ENCODE measurements at places on chromosomes 4 and X. TPM values are rescaled to one million over a fixed set of nuclear protein-coding genes. Genes with fewer than 3 reads are reported as not detected.

- no peak for DNase-seq
- H3K27me3 ChIP-seq, result no peaks in the 10 kb centered on the region
- peaks cover 9% of the 10 kb centered on the region for H3K4me1 ChIP-seq
- H3K27ac ChIP-seq, result no peak overlapping the region
- no peaks in the 10 kb centered on the region for H3K36me3 ChIP-seq
Observed at GRCh38 chr4:6714954-6715353, 1.0 kb upstream of the BLOC1S4 start.

DNA sequence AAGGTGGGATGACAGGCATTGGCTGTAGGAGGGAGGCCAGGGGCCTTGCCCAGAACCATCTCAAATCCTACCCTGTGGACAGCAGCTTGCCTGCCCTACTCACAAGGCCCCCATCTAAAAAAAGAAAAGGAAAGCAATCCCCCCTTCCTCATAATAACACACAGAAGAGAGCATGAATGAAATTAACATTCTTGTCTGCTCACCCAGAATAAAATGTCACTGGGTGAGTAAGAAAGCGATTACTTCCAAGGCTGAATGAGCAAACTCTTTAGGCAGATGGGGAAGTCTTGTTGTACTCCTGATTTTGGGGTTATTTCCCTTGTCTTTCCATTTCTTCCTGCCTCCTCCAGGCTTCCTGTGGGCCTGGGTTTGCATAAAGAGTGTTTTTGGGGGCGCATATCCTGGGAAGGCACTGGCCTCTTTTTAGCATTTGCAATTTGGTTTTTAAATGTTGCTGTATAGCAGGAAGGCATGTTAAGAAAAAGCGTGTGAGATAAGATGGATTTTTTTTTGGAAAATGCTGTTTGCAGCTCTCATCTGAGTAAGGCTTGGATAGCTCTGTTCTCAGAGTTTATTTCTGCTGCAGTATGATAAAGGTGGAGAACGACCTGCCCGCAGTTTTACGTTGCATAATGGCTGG, 248.3 kb upstream of the GATB start:
- no peaks in the 10 kb centered on the region for H3K36me3 ChIP-seq
- H3K27ac ChIP-seq, result peak overlapping the region; percentile 96
- H3K4me3 ChIP-seq, result no peak overlapping the region
- peaks cover 35% of the 10 kb centered on the region for H3K4me1 ChIP-seq

The TMEM150C gene
- 0.58 TPM for total RNA-seq

DNA sequence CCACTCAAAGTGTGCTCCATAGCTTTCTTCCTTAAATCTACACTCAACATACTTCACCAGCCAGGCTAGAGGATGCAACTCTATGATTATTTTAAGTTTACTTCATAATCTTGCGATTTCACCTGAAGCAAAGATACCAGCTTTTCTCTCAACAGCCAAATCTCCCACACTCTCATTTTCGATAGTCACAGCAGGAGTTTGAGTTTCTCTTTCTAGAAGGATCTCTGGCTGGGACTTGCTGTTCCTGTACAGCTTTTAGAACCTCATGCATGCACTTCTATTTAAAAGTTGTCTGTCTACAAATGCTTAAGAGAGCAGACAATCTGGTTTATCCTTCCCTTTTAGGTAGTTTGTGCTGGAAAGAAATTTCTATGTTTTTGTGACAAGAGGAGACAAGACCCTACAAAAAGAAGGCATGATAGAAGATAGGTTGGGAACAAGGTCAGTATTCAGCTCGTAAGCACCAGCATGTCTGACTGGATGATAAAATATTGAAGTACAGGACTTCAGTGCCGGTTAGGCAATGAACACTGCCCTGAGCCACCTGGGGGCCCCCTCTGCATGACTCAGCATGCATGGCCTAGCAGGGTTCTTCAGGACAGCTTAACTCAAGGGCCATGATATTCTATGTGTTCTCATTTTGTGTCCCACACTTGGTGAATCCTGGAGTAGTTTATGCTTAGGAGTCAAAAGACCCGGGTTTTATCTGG, 65.6 kb downstream of the ATXN3L start:
- no peak overlapping the region for H3K4me3 ChIP-seq
- H3K4me1 ChIP-seq, result no peaks in the 10 kb centered on the region
- H3K36me3 ChIP-seq, result no peaks in the 10 kb centered on the region
- no peak overlapping the region for H3K27ac ChIP-seq
- no peaks in the 10 kb centered on the region for H3K27me3 ChIP-seq

- DNase-seq, result no peak
- no peaks in the 10 kb centered on the region for H3K27me3 ChIP-seq
- H3K4me1 ChIP-seq, result peaks cover 16% of the 10 kb centered on the region
- H3K27ac ChIP-seq, result no peak overlapping the region
- no peak overlapping the region for H3K4me3 ChIP-seq
Observed at GRCh38 chr4:142701017-142701416, 145.1 kb downstream of the INPP4B start.

DNA sequence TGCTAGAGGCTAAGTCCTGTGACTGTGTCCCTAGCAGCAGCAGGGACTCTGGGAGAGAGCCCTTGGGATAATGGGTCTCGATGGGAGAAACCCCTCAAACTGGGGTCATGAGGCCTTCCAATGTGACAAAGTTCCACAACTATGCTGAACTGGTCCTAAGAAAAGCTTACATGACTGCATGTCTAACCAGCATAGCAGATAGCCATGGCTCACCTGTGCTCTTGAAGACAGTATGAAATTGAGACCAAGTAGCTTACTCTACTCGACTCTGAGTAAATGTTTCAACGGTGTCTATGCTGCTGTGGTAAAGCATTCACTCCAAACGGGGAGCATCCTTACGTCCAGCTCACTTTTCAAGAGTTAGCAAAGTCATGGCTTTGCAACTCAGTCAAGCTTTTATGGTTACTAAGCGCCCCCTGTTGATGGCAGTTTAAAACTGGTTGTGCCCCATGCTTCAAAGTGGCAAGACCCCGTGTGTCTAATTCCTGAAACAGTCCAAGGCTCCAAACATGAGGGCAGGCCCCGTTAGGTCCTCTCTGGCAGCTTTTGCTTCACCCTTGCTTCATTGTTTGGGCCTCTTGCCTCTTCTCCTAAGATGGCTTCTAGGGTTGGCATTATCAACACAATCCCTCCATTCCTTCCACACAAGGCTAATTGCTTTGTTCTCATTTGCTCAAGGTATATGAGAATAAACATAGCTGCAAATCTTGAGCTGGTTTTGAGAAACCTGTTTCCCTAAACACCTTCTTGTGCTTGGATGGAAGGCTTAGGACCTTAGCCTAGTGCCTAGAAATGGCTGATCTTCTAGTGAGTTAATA, 46.6 kb downstream of the CCNG2 start:
- peak; percentile 79 for DNase-seq
- H3K27ac ChIP-seq, result peak overlapping the region; percentile 98
- no peak overlapping the region for H3K4me3 ChIP-seq
- peaks cover 32% of the 10 kb centered on the region for H3K4me1 ChIP-seq
- no peaks in the 10 kb centered on the region for H3K27me3 ChIP-seq

The GPR50 gene
- total RNA-seq, result not detected

DNA sequence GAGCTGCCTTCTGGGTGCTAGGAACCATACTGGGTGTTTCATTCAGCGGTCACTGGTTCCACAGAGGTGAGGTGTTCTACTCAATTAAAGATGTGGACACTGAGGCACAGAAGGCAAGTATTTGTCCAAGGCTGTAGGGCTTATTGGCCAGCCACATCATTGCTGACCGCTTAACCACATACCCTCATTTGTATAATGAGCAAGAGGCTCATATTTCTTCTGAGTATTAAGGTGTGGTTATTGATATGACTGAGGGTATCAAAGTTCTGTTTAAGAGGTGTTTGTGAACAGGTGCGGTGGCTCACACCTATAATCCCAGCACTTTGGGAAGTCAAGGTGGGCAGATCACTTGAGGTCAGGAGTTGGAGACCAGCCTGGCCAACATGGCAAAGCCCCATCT, 14.3 kb downstream of the RNF4 start:
- no peaks in the 10 kb centered on the region for H3K36me3 ChIP-seq
- DNase-seq, result no peak
- no peak overlapping the region for H3K4me3 ChIP-seq
- H3K4me1 ChIP-seq, result no peaks in the 10 kb centered on the region

GRCh38 chrX:15448010-15448639, 45.0 kb downstream of the PIR start:
- no peaks in the 10 kb centered on the region for H3K27me3 ChIP-seq
- H3K4me1 ChIP-seq, result no peaks in the 10 kb centered on the region
- H3K36me3 ChIP-seq, result peaks cover 5% of the 10 kb centered on the region
- no peak overlapping the region for H3K27ac ChIP-seq
- H3K4me3 ChIP-seq, result no peak overlapping the region

GRCh38 chrX:84144281-84144680, 43.7 kb downstream of the RPS6KA6 start:
- H3K27ac ChIP-seq, result no peak overlapping the region
- H3K4me3 ChIP-seq, result no peak overlapping the region
- H3K27me3 ChIP-seq, result no peaks in the 10 kb centered on the region
- DNase-seq, result no peak
- no peaks in the 10 kb centered on the region for H3K36me3 ChIP-seq
- H3K4me1 ChIP-seq, result no peaks in the 10 kb centered on the region

GRCh38 chrX:31337332-31337731, 265.5 kb upstream of the FTHL17 start:
- H3K36me3 ChIP-seq, result no peaks in the 10 kb centered on the region
- no peak overlapping the region for H3K4me3 ChIP-seq
- H3K27ac ChIP-seq, result no peak overlapping the region
- H3K4me1 ChIP-seq, result no peaks in the 10 kb centered on the region
- no peaks in the 10 kb centered on the region for H3K27me3 ChIP-seq

DNA sequence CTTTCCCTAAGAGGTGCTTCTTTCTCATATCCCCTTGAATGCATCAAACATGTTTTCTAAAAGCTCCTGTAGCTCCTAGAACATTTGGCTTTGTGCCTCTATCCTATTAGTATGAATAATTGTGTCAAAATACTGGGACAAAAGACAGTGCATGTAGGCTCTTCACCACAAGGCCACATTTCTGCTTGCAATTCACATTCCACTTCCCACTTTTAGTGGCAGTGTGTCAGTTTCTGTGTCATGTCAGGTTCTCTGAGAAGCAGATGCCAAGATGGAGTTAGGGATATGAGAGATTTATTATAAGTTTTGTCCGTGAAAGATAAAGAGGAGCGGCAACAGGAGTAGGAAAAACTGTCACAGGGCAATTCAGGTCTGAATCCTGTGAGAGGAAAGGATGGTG, 61.3 kb upstream of the GPRIN3 start:
- no peaks in the 10 kb centered on the region for H3K36me3 ChIP-seq
- DNase-seq, result no peak
- no peak overlapping the region for H3K4me3 ChIP-seq
- H3K27me3 ChIP-seq, result peaks cover 13% of the 10 kb centered on the region

The STATH gene
- not detected for total RNA-seq

The CSAG1 gene
- not detected for total RNA-seq

DNA sequence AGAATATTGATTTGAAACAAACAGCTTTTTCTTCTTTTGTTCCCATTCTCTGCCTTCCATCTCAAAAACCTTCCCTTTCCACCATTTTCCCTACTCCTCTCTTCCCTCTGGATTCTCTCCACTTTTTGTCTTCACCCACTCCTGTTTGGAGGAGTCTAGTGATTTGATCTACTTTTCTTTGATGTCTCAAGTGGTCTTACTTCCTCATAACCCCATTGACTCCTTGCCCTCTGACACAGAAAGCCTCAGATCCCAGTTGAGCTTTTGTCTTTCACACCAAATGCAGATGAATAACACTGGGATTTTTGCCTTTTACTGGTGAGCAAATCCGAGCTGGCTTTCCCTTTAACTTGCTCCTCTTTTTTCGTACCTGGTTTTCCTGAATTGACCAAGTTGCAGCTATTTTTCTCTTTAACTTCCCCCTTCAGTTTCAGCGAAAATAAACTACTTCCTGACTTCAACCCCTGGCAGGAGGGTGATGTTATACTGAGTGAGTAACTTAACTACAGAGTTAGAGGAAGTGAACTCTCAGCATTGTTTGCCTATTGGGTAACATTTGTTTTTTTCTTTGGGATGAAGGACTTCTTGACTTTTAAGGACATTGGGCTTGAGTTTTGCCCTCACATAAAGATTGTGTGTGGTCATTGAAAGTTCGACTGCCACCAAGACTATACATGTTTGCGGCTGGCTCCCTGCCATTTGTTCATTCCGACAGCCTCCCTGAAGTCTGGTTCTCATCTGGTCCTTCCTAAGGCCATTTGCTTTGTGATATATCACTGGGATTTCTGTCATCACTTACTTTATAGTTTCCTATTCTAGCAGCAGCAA, 392.8 kb upstream of the NR3C2 start:
- peaks cover 12% of the 10 kb centered on the region for H3K4me1 ChIP-seq
- peak overlapping the region; percentile 71 for H3K27ac ChIP-seq
- H3K4me3 ChIP-seq, result no peak overlapping the region
- no peaks in the 10 kb centered on the region for H3K36me3 ChIP-seq

GRCh38 chrX:19563327-19563726, 48.0 kb upstream of the MAP3K15 start:
- no peaks in the 10 kb centered on the region for H3K4me1 ChIP-seq
- DNase-seq, result no peak
- no peaks in the 10 kb centered on the region for H3K36me3 ChIP-seq

DNA sequence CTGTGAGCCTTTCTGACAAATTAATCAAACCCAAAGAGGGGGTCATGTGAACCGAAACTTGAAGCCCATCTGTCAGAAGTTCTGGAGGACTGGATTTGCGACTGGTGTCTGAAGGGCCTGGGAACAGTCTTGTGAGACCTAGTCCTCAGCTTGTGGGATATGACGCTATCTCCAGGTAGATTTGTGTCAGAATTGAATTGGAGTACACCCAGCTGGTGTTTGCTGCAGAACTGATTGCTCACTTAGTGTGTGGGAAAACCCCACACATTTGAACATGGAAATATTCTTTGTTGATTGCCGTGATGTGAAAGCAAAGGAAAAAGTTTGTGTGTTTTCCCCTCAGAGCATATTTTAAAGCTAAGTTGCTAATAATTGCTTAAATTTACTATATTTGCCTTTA, 30.3 kb upstream of the TMSB15B start:
- H3K4me1 ChIP-seq, result no peaks in the 10 kb centered on the region
- no peaks in the 10 kb centered on the region for H3K36me3 ChIP-seq
- DNase-seq, result no peak
- H3K4me3 ChIP-seq, result no peak overlapping the region
- H3K27ac ChIP-seq, result no peak overlapping the region
- H3K27me3 ChIP-seq, result no peaks in the 10 kb centered on the region

The DUSP21 gene
- total RNA-seq, result not detected

DNA sequence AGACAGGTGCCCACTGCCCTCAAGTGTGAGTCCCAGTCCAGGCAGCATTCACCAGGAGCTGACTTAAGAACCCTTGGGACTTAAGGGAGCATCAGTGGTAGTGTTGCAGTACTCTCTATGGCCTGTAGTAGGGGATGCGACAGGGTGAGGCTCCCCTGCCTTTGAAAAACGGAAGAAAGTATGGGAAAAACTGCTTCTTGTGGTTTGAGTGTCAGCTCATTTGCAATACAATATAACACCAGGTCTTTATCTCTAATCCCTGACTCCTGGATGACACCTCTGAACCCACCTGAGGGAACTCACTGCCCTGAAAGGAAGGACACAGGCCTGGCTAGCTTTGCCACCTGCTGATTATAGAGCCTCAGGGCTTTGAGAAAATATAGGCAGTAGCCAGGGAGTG, 176.0 kb downstream of the SMARCA1 start:
- no peak overlapping the region for H3K4me3 ChIP-seq
- no peak for DNase-seq
- no peaks in the 10 kb centered on the region for H3K36me3 ChIP-seq
- no peak overlapping the region for H3K27ac ChIP-seq
- no peaks in the 10 kb centered on the region for H3K27me3 ChIP-seq

The CYBB gene
- total RNA-seq, result 0.46 TPM

- no peaks in the 10 kb centered on the region for H3K27me3 ChIP-seq
- DNase-seq, result no peak
- H3K27ac ChIP-seq, result no peak overlapping the region
- H3K36me3 ChIP-seq, result peaks cover 77% of the 10 kb centered on the region
- no peak overlapping the region for H3K4me3 ChIP-seq
Observed at GRCh38 chr4:56995525-56995924, 16.8 kb downstream of the POLR2B start.

Measured in PC-3 (cell line).